ENCODE measurements at places on chromosomes 4 and X.

GRCh38 chr4:116059361-116059760 lies 945.9 kb upstream of the NDST4 start:
- DNase-seq, result no peak

DNA sequence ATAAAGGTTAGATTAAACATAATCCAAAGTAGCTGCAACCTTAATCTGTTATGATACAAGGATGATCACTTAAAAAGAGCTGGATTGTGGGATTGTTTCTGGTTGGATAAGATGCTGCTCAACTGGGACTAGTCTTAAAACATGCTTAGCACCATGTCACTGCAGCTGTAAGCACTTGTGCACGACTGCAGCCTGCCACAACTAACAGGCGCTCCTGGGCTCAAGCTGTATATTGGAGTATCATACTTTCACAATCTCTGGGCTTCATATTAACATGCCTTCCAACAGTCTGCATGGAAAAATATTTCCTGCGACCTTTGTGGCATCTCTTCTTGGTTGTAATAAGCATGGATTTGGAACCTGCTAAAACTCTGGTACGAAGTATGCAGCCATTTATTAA lies 493.0 kb upstream of the PITX2 start:
- DNase-seq, result peak; percentile 58

DNA sequence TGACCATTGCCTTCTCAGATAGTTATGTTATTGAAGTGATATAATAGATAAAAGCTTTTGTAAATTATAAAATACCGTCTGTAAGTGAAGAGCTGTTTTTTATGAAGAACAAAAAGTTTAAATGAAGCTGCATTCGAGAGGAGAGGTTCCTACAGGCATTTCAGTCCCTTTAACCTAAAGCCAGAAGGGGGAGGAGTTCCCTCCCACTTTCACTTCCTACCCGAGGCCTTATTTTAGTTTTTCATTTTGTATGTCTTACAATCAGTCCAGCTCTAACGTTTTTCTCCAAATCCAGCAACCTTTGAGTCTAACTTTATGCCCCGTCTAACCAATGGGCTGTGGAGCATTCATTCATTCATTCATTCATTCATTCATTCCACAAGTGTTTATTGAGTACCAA lies 16.5 kb upstream of the SOX3 start:
- DNase-seq, result no peak

- no peak for DNase-seq
Observed at GRCh38 chr4:108087293-108087967, 81.3 kb downstream of the LEF1 start.

DNA sequence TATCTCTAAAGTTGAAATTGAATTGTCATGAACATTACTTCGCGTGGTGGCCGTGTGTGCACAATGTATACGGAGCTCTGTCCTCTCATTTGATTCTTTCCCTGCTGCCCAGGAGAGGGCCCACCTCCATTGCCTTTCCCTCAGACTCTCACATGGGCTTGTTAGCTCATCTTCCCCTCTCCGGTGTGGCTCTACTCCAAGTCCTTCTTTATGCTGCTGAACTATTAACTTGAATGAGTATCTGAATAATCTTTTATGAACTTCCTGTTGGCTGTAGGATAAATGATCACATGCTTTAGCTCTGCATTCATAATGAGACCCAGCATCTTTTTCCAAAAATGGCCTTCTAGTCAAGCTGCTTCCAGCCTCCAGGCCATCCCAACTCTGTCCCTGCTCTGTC lies 68.8 kb upstream of the CLNK start:
- no peak for DNase-seq

- DNase-seq, result no peak
Observed at GRCh38 chr4:91472046-91472445, 831.7 kb upstream of the GRID2 start.

Measured in D341Med (cell line).